Left kidney (tissue), 8 donors: ENCODE measurements at places on chromosomes 13 and 19.
A peak's percentile ranks its signal among the peaks of the same experiment; 100 is the strongest.

- no peak for DNase-seq
These were observed 16.6 kb downstream of the MED4 start for GRCh38 chr13:48078251-48078656.

- no peak for DNase-seq
These were observed 19.6 kb upstream of the CCNA1 start for GRCh38 chr13:36412736-36413135.

- no peak for DNase-seq
These were observed 18.9 kb downstream of the ATP11A start for GRCh38 chr13:112708560-112709240.

- no peak for DNase-seq
These were observed 24.7 kb downstream of the ZSWIM9 start for GRCh38 chr19:48194844-48195830.

DNA sequence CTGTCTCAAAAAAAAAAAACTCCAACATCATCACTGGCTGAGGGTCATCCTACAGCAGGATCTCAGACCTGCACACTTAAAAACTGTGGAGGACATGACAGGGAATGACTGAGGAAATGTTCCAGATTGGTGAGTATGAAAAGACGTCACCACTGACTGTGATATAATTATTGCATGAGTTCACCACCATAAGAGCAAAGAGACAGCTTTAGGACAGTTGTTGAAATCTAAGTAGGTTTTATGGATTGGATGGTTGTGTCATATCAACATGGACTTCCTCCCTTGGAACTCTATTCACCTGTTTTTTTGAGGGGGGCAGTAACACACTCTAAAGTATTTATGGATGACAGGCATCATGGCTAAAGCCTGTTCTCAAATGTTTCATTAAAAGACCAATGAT is 31.5 kb downstream of the KLF12 start:
- DNase-seq = no peak

GRCh38 chr13:76619631-76620030 is 266.6 kb downstream of the KCTD12 start:
- no peak for DNase-seq

- DNase-seq = no peak
These were observed 802.2 kb upstream of the MIR17HG start for GRCh38 chr13:90545070-90545840.

DNA sequence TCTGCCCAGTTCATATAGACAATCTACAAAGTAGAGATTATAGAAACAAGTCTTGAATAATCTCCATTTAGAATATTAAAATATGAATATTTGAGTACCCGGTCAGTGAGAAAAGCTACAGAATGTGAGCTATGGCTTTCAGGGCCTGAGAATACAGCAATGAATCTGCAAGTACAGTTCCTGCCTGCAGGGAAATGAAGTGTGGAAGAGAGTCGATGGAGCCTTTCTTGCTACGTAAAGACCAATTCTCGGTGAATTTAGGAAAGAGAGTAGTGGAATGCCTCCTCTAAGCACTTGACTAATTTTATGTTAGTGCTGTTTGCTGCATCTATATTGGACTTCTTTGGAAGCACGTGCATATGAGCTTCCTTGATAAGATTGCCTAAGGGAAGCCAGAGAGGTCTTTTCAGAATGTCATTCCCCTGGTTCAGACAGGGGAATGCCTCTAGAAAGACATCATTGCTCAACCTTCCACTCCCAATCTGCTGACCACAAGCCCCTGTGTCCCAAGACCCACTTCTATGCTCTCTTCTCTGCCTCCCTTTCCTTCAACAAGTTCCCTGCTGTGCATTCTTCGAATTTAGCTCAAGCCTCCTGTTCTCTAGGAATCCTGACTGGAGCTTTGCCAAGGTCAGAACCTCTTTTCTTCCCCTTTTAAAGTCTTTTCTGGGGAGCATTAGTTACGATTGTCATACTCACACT is 41.9 kb downstream of the GPC6 start:
- no peak for DNase-seq

DNA sequence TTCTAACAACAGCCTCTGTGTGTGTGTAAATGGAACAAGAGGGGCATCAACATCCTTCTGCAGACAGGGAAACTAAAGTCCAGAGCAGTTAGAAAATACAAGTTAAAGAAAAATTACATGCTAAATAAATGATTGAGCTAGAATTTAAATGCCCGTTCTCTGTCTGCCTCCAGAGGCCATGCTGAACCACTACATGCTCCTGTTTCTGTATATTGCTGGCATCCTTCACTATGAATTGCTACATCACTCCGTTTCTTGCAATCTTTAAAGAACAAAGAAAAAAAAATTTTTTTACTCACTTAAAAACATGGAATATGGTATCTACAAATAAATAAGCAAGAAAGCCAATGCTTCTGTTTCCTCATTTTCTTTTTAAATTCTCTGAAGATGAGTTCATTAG is 47.9 kb downstream of the DCT start:
- DNase-seq = no peak

GRCh38 chr19:56119582-56119978 is 1.5 kb downstream of the ZNF787 start:
- DNase-seq = no peak

GRCh38 chr13:36480726-36481427 is 48.6 kb downstream of the CCNA1 start:
- DNase-seq = no peak

GRCh38 chr19:58054901-58055874 is 3.9 kb upstream of the ZNF135 start:
- peak; percentile 67 for DNase-seq

DNA sequence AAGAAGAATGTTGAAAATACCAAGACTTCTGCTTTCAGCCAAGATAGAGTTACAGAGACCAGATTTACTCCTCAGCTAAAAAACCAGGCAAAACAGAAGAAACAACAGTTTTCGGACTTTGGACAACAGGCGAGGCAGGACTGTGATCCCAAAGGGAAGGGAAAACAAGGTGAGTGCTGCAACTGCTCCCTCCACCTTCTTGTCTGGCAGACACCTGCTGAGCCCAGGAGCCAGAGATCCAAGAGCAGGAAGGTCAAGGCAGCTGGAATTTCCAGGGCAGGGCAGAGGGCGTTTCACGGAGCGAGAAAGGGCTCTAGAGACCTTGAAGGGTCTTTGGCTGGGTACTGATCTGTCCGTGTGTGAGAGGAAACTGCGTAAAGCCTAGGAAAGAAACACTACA is 32.9 kb upstream of the SLC7A9 start:
- DNase-seq = no peak

- DNase-seq = no peak
These were observed 4.3 kb upstream of the HOMER3 start for GRCh38 chr19:18945297-18945696.

- DNase-seq = no peak
These were observed 11.6 kb upstream of the UFM1 start for GRCh38 chr13:38338089-38338488.

DNA sequence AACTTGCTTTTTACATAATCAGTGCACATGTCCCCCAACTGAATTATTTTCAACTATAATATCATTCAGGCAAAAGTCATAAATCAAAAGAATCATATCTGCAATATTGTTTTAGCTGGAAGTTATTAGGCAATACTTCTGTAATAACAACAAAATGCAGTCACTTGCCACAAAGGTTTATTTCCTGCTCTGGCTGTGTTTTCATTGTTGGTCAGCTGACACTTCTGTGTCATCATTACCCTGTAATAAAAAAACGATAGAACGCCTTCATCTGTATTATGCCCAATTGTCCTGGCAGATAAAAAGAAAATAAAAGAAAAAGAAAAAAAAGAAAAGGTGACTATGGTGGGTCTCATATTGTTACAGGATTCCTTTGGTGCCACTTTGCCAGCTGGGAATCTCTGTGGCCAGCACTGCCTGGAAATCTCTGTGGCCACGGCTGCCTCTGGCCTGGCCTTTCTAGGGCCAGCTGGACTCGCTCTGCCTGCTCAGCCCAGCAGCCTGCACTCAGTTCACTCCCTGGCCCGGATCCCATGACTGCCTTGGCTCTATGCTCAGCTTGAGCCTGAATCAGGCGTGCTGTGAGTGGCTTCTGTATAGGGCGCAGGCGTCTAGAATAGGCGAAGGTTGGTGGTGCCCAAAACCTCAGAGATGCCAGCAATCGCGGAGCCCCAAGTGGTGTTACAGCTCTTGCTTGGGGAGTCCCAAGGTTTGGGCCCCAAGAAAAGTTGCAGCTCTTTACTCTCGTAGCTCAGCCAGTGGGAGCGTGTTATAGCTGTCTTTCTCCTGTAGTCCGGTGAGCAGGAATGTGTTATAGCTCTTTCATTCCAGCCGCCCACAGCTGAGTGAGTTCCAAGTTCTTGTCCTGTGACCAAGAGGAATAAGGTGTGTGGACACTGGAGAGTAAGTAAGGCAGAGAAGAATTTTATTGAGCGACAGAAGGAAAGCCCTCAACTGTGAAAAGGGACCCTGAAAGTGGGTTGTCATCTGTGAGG is 1227.1 kb downstream of the SLITRK1 start:
- no peak for DNase-seq

DNA sequence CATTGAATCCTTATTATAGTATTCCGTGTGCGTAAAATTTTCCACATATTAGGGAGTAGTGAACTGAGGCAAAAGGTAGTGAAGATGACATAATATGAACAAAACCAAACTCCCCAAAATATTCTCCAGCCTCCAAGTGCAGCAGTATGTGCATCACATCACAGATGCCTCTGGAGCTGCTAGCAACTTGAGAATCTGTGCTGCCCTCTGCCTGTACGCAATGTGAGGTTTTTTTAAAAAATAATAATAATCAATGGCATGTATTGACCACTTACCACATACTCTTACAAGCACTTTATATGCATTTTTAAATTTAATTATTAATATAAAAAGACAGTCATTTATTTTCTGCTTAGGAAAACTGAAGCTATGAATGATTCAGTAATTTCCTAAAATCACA is 583.0 kb upstream of the SPRY2 start:
- no peak for DNase-seq

- no peak for DNase-seq
These were observed 156.5 kb upstream of the SPRY2 start for GRCh38 chr13:80497439-80497838.

DNA sequence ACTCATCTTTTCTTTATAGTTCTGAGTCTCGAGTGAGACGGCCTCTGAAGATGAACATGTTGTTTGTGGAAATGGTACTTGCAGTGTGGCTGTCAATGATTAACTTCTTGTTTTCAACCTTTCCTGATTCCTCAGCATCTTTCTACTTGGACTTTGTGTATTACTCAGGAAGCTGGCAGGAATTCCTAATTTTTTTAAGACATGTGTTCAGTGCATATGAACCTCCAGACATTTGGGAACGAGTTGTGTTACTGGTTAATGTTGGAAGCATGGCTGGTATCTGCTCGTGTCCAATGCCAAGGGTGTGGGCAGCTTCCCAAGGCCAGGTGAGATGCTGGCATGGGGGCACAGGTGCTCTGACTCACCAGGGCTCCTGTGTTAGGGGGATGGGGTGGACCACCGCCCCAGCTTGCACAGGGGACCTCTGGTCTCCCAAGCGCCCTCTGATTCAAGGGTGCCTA is 61.1 kb upstream of the MCF2L start:
- DNase-seq = no peak
